ENCODE measurements at places on chromosomes 4 and X. TPM values are rescaled to one million over a fixed set of nuclear protein-coding genes. Genes with fewer than 3 reads are reported as not detected.

Gene TNMD
- total RNA-seq = 0.90 TPM

Gene ARR3
- total RNA-seq = not detected

Gene APELA
- total RNA-seq = not detected

Gene SATL1
- not detected for total RNA-seq

Gene MAGEA2
- total RNA-seq = not detected

Gene FAM184B
- not detected for total RNA-seq

Gene HSFX4
- not detected for total RNA-seq

Gene LRRC66
- total RNA-seq = 0.81 TPM

Gene SUPT20HL2
- not detected for total RNA-seq

Gene UGT2B10
- not detected for total RNA-seq

Gene TMPRSS11B
- not detected for total RNA-seq

Gene MMRN1
- 0.45 TPM for total RNA-seq

Gene SLC26A1
- 0.27 TPM for total RNA-seq

Gene ADAM29
- total RNA-seq = not detected

Gene HSFX1
- not detected for total RNA-seq

Gene DDX60
- total RNA-seq = 49.0 TPM

Gene CYP4V2
- total RNA-seq = 76.0 TPM

Gene PPP1R3F
- total RNA-seq = 6.9 TPM

Gene PDGFRA
- total RNA-seq = 707 TPM

Gene NAP1L2
- 0.49 TPM for total RNA-seq

Gene FAM9B
- total RNA-seq = not detected

Gene ITM2A
- 3.3 TPM for total RNA-seq

Gene TRAM1L1
- 4.3 TPM for total RNA-seq

Gene GABRQ
- not detected for total RNA-seq

Gene RHOXF1
- total RNA-seq = not detected

Gene PABPC5
- total RNA-seq = 1.8 TPM

Gene LPAR4
- 1.3 TPM for total RNA-seq

Gene DRP2
- 0.41 TPM for total RNA-seq

Gene PAK3
- 0.90 TPM for total RNA-seq

Gene ASB12
- total RNA-seq = not detected

Gene GLRA3
- total RNA-seq = not detected

Gene JCHAIN
- 18.2 TPM for total RNA-seq

Gene DDX53
- total RNA-seq = not detected

Gene PF4V1
- not detected for total RNA-seq

Gene SERTM2
- not detected for total RNA-seq

Gene SH3RF1
- total RNA-seq = 57.8 TPM

Gene SLC10A3
- total RNA-seq = 23.9 TPM

Gene TMEM154
- total RNA-seq = 5.5 TPM

Gene PTCHD1
- under 0.01 TPM for total RNA-seq

All from fibroblast of the aortic adventitia (primary cell).